ENCODE measurements at places on chromosomes 5 and 9.

DNA sequence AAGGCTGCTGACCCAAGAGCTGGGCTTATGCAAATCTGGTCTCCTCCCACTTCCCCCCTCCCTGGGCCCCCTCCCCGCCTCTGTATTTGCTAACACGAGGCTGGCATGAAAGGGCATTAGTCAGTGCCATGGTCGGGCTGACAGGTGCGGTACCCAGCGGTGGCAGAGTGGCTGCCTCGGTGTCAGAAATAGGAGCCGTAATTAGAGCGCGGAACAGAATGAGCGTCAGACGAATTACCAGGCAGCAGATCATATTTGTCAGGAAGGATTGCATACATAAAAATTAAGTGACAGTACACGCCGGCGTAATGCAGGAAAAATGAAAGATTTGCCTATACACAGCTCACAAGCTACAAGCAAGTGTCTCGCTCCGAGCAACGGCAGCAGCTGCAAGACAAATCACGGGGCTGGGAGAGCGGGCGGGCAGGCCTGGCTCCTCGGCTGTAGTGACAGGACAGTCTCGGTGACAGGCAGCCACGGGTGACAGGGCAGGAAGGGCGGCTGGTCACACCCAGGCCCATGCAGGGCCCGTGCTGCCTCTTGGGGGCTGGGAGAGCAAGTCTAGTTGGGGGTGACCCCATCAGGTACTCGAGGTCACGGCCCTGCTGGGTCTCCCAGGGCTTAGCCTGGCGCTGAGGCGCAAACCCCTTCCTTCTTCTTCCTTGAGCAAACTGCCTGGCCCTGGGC lies 72.4 kb downstream of the NEK6 start:
- DNase-seq = no peak

DNA sequence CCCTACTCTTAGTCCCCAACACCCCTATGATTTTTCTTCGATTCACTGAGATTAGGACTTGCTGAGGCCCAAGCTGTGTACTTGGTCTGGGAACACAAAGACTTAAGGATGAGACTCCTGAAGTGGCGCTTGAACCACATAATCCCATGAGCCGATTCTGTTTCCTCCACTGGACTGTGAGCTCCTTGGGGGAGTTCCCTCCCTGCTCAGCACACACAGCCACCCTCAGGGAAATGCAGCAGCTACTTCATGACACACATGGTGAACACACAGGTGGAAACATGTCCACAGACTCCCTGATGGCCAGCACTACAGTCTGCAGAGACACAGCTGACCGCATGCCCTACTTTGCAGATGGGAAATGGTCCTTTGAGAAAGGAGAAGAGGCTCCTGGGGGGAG lies 101.1 kb downstream of the C5orf15 start:
- DNase-seq = no peak

DNA sequence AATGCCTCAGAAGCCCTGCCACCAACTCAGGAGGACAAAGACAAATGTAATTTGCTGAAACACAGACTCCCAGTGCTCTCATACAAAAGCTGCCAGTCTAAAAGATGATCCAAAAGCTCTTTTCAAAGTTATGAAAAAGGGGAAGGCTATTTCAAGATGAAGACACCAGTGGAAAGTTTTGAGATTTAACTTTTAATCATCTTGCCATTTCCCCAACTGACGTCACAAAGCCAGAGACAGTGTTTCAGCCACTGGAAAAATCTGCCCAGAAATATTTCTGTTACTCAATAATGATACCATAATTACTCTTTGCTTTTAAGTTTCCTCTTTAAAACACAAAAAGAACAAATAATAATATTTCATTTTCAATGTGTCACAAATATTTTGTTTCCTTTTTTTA lies 20.9 kb downstream of the ENG start:
- no peak for DNase-seq

DNA sequence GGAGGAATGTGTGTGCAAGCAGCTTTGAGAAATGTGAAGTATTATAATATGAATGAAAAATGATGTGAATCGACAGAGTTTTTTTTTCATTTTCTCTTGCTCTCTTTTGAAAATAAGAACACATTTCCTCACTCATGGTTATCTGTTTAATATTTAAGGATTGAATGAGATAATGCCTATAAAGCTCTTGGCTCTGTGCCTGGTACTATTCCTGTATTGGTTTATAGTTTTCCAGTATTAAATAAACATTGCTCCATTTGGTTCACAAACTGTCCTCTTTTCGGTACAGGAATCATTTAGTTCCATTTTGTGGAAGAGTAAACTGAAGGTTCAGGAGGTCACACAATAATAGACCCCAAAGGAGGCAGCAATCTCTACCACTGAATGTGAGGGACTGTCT lies 1185.5 kb upstream of the WWC1 start:
- DNase-seq = no peak

- no peak for DNase-seq
Observed at GRCh38 chr9:36492865-36493264, 79.8 kb upstream of the MELK start.

DNA sequence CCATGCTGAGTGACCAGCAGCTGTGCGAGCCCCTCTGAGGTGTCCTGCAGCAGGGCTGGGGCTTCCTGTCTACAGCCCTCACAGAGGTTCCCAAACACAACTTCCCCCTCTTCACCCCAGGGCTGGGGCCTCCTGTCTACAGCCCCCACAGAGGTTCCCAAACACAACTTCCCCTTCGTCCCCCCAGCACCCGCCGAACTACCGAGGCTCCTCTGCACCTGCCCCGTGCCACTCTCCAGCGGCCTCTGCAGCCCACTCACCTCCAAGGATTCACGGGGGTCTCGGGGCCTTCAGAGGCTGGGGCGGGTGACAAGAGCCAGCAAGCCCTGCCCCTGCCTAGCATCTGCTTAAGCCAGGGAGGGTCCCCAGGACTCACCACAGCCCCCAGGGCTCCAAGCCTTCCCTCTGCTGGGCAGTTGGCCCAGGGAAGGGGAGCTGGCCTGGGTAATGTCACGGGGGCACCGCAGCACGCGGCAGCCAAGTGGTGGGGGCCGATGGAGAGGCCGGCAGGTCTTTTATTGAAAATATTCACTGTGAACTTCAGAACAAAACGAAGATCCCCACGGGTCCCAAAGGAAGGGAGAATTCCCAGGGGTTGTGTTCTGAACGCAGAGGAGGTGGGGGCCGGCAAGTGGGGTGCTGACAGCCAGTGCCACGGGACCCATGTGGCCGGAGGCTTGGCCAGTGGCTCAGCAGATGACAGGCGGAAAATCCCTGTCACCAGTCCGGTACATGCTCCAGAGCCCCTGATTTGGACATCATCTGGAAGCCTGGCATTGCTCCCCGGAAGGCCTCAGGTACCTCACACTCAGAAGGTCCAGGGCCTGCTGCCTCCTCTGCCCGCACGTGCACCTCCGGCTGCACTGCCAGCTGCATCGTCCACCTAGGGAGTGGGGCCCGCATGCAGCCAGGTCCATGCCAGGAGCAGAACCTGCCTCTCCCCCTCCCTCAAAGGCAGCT lies 125.3 kb downstream of the ADAMTS2 start:
- no peak for DNase-seq

DNA sequence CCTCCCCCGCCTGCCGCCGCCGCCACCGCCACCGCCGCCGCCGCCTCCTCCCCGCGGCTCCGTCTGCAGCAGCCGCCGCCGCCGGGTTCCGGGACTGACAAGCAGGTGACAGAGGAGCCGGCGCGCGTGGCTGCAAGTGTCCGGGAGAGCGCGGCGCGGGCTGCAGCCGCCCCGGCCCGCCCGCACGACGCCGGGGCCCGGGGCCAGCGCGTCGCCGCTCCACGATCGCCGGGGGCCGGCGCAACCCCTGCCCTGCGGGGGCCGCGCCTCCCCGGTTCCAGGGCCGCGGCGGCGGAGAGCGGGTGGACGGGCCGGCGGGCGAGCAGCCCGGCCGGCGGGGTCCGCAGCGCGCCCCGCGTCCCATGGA lies 343 bp downstream of the LMX1B start:
- DNase-seq = no peak

DNA sequence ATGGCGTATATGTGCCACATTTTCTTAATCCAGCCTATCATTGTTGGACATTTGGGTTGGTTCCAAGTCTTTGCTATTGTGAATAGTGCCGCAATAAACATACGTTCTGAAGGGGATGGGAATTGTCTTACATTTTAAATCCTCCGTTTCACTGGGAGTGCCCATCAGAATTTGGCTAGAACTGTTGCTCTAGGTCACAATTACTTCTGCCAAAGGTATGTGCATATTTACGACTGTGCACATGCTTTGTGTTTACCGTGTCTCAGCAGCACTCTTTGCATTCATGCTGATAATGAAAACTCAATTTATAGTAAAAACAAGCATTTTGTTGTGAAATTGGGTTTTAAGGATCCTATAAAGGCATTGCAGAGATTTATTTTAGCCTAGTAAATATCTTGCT lies 151.9 kb upstream of the ZNF618 start:
- no peak for DNase-seq

DNA sequence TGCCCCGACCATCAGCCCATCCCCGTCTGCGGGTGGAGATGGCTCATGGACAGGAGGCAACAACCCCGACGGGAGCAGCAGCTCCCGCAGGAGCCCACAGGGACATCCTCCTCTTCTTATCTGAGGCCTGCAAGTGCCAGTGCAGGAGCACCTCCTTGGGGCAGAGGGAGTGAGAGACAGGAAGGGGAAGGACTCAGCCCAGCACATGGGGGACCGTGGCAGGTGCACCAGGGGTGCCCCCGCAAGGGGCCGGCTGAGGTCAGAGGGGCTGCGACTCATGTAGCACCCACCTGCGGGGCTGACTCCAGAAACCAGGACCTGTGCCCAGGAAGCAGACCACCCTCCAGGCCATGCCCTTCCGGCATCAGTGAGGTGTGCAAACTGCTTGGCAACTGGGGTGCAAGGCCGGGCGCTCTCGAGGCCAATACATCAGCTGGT lies 259.8 kb upstream of the ADAMTS16 start:
- DNase-seq = no peak

- DNase-seq = no peak
Observed at GRCh38 chr5:127785098-127785927, 82.1 kb downstream of the CCDC192 start.

Data from activated CD8-positive, alpha-beta memory T cell treated with anti-CD3 and anti-CD28 coated beads, Interleukin-2, amount 50 U/mL, for 48 hours (primary cell).